Right hindlimb (tissue), 1 donor: ENCODE measurements at places on chromosomes 6 and 20.

GRCh38 chr20:20568604-20569205, 143.7 kb downstream of the RALGAPA2 start:
- DNase-seq, result no peak

- DNase-seq, result peak; percentile 89
These were observed 18.1 kb downstream of the ACSS1 start for GRCh38 chr20:25039697-25040437.

DNA sequence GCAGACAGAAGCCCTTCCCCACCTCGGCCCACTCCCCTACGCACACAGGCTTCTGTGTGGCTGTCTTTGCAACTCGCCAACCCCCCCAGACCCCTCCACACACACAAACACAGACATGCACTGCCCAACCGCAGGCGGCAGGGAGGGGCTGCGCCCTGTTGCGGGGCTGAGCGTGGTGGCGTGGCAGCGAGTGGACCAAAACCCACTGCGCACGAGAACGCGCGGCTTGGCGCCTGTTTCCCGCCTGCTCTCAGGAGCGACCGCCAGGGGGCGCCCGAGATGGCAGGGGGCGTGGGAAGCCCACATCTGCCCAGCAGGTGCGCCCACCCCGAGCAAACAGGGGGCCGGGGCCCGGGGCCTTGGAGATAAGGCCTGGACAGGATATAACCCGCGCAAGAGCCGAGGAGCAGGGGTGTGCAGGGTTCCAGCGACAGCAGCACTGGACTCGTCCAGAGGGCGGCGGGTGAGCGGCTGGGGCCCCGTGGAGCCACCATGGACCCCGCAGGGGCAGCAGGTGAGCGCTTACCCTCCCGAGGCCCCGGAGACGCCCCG, at the start of gene RBPJL:
Gene RBPJL, plus strand, starts transcription at position 410 of the 552 bp plus-strand sequence. Its CDS starts 83 bp downstream, at position 493.
- DNase-seq, result no peak

- no peak for DNase-seq
These were observed 34.3 kb upstream of the RNF144B start for GRCh38 chr6:18352842-18353241.

- no peak for DNase-seq
These were observed 28.3 kb downstream of the MAS1 start for GRCh38 chr6:159919011-159919511.

DNA sequence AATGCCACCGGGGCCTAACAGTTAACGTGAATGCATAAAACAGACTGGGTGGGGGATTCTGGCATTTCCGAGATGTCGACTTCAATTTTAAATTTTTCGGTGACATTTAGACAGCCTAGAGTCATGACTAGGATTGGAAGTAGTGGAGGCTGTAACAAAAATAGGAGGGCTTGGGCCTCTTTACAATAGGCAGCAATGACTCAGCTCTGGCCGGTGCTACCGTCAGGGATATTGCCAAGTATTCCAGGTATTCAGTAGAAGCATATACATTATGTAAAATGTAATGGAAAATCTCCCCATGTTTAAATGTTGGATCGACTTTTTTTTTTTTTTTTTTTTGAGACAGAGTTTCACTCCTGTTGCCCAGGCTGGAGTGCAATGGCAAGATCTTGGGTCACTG, 136.2 kb upstream of the STMND1 start:
- no peak for DNase-seq

DNA sequence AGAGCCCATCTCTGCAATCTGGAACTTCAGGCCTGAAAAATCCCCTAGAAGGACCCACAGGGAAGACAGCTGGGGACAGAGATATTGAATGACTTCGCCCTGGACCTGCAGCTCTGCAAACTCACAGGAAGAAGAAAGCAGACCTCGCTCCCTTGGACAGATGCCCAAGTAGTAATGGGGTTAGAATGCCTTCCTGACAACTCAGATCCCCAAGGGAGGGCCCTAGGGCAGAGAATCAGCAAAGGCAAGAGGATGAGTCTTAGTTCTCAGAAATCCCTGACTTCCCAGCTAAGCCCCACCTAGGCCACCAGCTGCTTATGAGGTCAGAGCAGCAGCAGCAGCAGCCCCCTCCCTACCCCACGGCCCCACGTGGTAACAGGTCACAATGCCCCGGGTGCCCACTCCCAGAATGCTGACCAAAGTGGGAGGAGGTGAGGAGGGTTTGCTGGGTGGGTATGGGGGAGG, at the start of gene C20orf141:
Gene C20orf141, plus strand, starts transcription at position 401 of the 465 bp plus-strand sequence. CDS start 198 bp downstream, outside the sequence.
- no peak for DNase-seq
